ENCODE measurements at places on chromosomes 1 and 21.
A peak's percentile ranks its signal among the peaks of the same experiment; 100 is the strongest.

DNA sequence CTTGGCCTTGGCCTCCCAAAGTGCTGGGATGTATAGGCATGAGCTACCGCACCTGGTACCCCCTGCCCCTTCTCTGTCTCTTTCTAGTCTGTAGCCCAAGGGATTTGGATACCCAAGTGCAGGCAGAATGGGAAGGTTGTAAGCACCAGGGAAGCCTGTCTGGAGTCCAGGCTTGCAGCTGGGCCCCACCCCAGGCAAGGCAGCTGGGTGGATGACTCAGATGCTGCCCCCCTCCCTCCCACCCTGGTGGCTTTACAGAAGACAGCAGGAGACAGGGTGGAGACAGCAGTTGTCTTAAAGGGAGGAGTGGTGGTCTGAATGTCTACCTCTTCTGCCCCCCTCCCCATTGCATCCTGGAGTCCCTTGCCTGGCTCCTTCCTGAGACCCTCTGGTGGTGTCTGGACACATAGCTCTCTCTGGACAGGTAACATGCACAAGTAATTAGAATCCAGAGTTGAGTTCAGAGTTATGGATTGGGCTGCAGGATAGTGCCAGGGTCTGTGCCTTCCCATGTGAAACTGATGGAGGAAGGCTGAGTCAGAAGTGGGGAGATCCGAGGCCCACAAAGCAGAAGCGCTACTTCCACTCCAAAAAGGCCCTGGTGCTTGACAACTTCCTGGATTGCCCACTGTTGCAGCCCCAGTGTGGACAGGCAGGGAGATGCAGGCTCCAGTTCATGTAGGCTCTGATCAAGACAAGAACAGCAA lies 5.1 kb downstream of the LMNA start:
- DNase-seq = no peak

- no peak for DNase-seq
These were observed 1434.5 kb downstream of the KCNT2 start for GRCh38 chr1:195173753-195174152.

GRCh38 chr1:110150330-110151174 lies at the start of gene SLC6A17:
Gene SLC6A17, plus strand, starts transcription at chr1:110150494. Its CDS starts 16,436 bp downstream, at chr1:110166930.
- DNase-seq = peak; percentile 72

- DNase-seq = no peak
These were observed 8.8 kb upstream of the ID3 start for GRCh38 chr1:23567996-23568607.

DNA sequence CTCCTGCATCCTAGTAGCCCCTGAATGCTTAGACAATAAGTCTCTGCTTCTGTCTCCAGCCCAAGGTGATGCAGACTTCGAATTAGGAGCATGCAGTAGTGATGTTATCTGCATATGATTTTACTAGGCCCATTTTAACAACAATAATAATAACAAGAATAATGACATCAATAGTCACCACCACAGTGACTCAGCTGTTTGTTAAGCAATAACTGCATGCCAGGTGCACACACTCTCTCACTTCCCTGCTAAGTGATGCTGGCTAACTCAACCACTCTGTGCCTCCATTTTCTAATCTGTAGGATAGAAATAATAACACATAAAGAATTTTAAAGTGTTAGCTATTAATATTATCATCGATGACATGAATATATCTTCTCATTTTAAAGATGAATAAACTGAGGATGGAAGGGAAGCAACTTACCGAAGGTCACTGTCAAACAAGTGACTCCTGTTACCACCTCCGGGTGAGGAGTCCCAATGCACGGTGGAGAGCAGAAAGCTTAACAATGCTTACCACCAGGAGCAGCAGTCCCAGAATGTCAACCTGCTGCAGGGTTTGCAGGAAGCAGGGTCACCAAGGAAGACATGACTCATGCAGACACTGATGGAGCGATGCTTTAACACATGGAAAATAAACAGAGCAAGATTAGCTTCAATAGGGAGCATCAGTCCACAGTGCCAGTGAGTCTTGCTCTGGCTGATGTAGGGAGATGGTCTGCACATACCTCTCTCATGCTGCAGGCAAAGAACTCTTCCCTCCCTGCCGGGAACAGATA lies 290.2 kb downstream of the SPATA17 start:
- DNase-seq = no peak

DNA sequence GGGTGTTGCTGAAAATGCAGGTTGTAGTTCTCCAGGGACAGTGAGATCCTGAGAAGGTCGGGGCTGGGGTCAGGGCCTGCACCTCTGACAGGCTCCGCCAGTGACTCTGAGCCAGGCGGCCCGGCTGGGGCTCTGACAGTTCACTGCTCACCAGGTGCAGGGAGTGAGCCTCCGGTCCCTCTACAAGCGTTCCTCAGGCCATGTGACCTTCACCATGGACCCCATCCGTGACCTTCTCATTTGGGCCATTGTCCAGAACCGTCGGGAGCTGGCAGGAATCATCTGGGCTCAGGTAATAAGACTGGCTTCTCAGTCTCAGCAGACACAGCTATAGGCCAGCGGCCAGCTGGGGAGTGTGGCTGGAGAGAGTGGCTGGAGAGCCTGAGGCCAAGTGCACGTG lies 41.8 kb downstream of the TRPM2 start:
- DNase-seq = no peak

- DNase-seq = no peak
These were observed at the start of gene CYP4B1 for GRCh38 chr1:46798810-46799209. Gene CYP4B1, plus strand, starts transcription at chr1:46799046. Its CDS starts 36 bp downstream, at chr1:46799082.

DNA sequence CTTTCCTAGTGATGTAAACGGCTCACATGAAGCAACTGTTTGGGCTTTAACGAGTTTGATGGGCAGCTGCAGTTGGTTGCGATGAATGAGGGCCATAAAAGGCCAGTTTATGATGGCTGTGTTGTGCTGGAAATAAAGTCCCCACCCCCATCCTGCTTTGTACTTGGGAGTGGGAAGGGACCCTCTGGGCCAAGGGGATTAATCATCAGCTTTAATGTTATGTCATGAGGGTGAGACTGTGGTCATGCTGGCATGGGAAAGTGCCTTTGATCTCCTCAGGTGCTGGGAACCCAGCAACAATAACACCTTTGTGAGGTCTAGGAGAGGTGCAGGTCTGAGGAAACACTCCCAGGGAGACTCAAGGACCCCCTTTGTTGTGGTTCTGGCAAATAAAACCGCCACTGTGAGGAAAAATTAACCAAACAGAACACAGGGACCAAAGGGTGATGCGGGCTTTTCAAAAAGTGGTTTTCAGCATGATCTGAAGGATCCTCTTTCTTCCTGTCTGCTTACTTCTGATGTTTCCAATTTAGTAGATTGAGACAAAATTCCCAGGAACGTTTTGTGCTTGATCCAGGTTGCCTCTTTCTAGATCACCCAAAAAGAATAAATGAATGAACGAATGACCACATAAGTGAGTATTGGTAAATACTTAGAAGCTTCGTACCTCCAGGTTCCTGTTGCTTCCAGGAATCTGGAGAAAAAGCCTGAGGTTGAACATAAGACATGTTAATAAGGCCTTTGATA lies 257.8 kb upstream of the HOOK1 start:
- DNase-seq = no peak

DNA sequence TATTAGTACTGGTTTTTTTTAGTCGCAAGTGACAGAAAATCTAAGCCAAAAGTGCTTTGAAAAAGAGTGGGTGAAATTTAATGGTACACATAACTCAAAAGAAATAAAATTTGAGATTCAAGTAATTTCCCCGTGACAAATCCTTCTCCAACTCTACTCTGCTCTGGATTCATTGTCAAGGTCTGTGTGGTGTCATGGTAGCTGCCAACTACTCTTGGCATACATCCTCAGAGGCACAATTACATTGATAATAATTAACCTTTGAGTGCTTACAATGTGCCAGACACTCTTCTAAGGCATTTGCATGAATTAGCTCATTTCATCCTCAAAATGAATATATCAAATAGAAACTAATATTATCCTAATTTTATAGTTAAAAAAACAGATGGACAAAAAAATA lies 1153.9 kb upstream of the NCAM2 start:
- DNase-seq = no peak

GRCh38 chr1:221217029-221217428 lies 337.8 kb downstream of the HLX start:
- DNase-seq = no peak

DNA sequence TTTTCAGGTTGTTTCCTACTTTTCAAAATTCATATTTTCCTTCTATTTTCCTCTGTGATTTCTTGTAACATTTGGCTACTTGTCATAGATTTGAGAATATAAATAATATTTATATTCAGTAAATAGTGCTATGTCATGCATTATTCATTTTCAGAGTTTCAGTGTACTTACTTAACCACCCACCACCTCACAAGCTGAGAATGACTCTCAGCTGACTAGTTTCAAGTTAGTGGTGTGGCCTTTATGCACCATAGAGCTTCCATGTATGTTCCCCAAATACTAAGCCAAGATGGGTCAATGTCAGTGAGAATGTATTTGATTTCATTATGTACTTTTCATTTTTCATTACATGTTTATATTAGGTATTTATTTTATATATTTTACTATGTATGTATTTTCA lies 56.9 kb upstream of the RGS1 start:
- DNase-seq = no peak

GRCh38 chr1:172616636-172617035 lies 42.3 kb upstream of the FASLG start:
- no peak for DNase-seq

- DNase-seq = no peak
These were observed 13.8 kb upstream of the UBXN10 start for GRCh38 chr1:20172033-20172590.

DNA sequence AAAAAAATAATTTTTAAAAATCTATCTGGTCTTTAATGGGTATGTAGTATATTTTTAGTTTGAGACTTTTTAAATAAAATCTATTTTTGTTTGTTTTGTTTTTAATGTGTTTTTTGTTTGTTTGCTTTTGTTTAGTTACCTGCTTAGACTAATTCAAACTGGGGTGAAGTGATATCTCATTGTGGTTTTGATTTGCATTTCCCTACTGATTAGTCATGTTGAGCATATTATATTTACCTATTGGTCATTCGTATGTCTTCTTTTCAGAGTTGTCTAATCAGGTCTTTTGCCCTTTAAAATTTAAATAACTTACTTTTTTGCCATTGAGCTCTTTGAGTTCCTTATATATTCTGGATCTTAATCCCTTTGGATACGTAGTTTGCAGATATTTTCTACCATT lies 20.3 kb downstream of the CD1B start:
- no peak for DNase-seq

GRCh38 chr1:16402742-16403141 lies 34.5 kb downstream of the SPATA21 start:
- no peak for DNase-seq

DNA sequence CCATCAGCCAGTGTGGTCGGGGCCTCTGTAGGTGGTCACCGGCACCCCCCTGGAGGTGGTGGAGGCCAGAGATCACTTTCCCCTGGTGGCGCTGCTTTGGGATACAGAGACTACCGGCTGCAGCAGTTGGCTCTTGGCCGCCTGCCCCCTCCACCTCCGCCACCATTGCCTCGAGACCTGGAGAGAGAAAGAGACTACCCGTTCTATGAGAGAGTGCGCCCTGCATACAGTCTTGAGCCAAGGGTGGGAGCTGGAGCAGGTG lies 961 bp downstream of the RBM15 start:
- no peak for DNase-seq

DNA sequence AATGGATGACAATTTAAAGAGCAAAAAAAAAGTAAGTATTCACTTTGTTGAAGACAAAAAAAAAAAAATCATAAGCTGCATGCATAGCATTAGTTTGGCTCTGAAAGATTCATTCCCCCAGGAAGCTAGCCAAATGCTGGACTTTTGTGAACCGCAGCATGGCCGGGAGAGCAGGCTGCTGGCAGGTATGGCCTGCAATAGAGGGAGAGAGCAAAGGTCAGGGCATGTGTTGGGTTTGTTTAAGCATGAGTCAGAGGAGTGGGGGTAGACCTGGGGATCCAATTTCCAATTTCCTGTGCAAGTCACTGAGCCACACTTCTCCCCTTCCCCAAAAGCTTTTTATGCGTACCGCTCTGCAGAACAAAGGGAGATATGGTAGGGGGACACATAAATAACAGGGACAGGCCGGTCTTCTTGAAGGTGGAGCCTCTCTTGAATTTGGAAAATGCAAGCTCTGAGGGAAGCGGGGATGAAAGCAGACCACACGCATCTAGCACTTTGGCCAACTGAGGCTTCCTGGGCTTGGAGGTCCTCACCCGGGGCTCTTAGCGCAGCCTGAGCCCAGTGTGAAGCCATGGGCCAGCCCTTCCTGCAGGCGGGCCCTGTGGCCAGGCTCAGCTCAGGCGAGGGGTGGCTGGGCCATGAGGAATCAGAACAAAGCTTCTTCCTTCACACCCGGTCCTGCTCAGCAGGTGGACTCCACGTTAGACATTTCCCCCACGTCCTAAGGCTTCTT lies 171.1 kb downstream of the TOMM20 start:
- DNase-seq = no peak

DNA sequence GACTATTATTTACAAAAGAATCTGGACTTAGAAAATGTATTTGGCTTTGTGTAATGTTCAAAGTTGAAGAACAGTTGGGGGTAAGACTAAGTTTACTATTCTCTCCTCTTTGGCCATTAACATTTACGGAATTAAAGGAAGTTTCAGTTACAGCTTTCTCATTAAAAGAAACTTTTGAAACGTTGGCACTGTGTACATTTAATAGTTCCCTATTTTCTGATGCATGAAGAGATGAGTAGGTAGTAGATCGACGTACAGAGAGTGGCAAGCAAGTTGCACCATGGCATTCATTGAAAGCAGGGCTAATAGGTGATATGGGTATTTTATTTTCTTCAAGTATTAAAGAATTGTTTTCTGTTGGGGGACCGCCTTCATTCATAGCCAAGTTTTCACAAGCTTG lies 3.2 kb downstream of the ASPM start:
- no peak for DNase-seq
